ENCODE measurements at places on chromosomes 3 and 15.

DNA sequence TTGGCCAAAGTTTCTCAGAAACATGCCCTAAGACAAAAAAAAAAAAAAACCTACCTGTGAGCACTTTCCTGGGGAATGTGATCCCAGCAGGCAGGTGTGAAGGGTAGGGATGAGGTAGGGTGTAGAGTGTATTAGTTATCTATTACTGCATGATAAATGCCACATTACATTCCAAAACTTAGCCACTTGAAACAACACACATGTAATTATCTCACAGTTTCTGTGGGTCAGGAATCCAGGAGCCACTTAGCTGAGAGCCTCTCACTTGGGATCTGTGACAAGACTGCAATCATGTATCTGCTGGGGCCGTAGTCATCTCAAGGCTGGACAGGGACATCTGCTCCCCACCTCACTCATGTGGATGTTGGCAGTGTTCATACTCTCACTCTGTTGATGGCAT lies 18.9 kb upstream of the FBN1 start:
- no peak for DNase-seq

GRCh38 chr3:193742628-193743027 lies 149.6 kb downstream of the OPA1 start:
- no peak for DNase-seq

GRCh38 chr3:109874896-109875708 lies 537.8 kb upstream of the DPPA4 start:
- no peak for DNase-seq

DNA sequence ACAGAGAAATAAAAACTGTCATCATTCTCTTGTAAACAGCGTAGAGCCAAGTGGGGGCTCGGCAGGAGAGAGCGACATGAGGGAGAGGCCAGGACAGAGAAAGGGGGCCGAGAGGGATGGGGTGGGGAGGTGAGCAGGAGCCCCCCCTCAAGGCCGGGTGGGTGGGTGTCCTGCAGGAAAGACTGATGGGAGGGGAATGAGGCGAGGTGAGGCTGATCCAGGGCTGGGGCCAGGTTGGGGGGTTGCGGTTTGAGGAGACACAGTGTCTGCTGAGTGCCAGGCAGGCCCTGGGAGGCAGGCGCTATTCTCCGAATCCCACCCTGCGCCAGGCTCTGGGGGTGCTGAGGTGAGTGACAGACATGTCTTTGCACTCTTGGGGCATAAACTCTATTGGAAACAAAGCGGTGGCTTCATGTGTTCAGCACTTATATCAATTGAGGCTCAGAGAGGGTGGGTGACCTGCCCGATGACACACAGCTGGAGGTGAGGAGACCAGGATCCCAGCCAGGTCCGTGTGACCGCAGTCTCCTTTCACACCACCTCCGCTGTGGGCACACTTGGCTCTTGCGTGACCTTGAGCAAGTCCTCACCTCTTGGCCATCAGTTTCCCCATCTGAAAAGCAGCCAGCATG lies 19.6 kb upstream of the CSPG4 start:
- DNase-seq, result no peak

GRCh38 chr15:43771816-43772215 lies 5.0 kb downstream of the ELL3 start:
- DNase-seq, result no peak

DNA sequence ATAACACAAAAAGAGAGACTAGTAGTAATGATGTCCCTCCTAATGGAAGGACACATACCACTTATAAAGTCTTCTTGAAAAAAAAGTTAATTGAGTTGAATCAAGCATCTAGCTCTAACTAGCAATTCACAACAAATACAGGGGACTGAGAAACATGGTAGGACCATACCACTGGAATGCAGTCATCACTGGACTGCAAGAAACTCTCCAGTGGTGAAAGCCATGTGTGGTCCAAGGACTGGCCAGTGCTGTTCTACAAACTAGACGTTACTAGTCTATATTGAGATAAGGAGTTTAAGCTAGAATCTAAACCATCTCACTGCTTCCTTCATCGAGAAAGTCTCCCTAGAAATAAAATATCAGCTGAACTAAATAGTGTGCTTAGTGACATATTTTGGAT lies 16.7 kb downstream of the FBN1 start:
- no peak for DNase-seq

GRCh38 chr3:120244834-120245225 lies 40.2 kb downstream of the GPR156 start:
- no peak for DNase-seq

- DNase-seq, result no peak
Measured at GRCh38 chr3:75380276-75380771, 283.8 kb upstream of the FRG2C start.

DNA sequence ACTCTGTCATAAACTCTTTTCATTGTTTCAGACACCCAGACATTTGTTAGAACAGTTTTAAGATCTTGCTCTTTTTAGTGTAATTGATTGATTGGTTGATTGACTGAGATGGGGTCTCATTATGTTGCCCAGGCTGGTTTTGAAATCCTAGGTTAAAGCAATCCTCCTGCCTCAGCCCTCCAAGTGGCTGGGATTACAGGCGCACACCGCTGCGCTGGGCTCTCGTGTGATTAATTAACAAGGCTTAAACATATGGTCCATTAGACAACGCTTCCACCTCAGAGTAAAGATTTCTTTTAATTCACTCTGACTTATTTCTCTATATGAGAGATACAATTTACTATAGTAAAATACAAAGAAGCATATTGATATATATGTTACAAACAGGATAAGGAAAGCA lies 114.0 kb upstream of the C2CD4B start:
- no peak for DNase-seq

DNA sequence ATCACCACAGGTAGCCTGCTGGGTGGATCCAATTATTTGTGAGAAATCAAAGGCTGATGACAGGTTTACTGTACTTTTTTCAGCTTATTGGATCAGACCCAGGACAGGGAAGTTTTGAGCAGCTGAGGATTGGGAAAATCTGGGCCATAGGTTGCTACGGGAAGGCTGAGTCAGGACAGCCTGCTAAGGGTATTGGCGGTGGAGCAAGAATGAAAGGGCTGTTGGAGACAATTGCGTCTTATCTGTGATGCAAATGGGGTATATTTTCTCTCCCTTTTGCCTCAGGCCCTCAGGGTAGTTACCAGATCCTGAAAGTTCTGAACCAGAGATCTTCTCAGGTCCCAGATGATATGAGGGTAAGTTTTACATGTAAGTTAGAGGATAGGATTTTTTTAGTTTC lies 317.7 kb downstream of the EDEM1 start:
- DNase-seq, result no peak

GRCh38 chr3:126753191-126754160 lies 49.4 kb downstream of the CHCHD6 start:
- DNase-seq, result no peak

DNA sequence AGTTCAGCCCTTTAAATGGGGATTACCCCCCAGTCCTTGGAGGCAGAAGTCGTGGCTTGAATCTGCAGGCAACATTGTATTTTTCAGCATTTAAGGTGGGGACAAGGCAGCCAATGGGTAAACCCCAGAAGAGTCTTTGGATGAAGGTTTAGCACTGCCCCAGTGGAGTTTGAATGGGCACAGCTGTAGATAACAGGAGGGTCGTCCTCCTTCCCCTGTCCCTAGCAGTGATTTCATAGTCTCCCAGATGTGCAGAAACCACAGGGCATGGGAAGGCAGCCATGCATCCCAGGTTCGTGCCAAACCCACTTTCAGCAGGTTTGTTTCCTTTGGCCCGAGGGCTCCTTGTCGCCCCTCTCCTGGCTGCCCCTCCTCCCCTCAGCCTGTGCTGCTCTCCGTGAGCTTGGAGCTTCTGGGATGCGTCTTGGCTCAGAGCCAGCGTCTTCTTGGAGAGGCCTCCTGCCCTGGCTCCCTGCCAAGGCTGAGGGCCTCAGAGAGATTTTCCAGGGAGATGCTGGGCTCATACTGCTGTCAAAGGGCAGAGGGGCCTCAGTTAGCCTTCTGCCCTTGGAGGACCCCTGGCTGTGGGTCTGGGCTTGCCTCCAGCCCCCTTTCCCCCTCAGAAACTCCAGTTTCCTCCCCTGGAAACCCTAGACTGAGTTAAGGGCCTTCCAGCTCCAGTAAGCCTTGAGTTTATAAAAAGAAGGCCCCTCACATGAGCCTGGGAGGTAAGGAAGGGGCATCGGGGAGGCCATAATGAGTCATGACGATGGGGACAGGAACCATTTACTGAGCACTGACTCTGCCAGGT lies 48.9 kb upstream of the POLG start:
- no peak for DNase-seq

- DNase-seq, result no peak
Measured at GRCh38 chr3:18840535-18841137, 307.7 kb upstream of the KCNH8 start.

GRCh38 chr3:141405591-141405990 lies 37.3 kb downstream of the ZBTB38 start:
- no peak for DNase-seq

GRCh38 chr15:69608661-69609060 lies 156.0 kb downstream of the RPLP1 start:
- no peak for DNase-seq

DNA sequence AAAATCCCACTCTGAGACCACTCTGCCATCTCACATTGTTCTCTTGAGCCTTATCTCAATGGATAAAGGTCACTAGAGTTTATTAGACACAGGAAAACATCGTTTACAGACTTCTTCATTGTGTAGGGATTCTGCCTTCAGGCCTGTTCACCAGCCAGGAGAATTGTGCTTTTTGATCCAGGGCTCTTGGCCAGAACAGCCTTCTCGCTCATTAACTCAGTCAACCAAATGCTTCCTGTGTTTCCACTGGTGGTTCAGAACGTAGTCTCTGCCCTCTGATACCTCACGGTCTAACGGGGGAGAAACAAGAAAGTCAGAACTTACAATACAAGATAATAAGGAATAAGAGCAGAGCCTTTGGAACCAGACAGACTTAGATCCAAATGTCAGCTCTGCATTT lies 54.2 kb upstream of the TSEN2 start:
- no peak for DNase-seq

- no peak for DNase-seq
Measured at GRCh38 chr3:42175386-42176240, 84.5 kb downstream of the TRAK1 start.

DNA sequence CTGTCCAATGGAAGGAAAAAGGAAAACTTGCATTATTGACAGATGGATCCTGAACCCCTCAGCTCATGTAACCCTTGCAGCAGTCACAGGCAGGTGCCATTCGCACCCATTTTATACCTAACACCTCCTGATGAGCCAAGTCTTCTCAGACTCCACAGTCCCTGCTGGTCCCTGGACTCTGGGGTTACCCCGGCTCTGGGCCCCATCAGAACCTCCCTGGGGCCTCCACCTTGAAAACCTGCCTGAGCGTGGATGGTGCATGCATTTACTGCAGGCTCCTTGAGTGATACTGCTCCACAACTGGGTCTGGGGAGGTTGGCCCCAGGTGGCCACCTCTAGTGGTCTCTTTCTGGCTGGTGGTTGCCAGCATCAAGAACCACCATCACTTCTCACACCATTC lies 15.9 kb upstream of the DOCK3 start:
- DNase-seq, result no peak

DNA sequence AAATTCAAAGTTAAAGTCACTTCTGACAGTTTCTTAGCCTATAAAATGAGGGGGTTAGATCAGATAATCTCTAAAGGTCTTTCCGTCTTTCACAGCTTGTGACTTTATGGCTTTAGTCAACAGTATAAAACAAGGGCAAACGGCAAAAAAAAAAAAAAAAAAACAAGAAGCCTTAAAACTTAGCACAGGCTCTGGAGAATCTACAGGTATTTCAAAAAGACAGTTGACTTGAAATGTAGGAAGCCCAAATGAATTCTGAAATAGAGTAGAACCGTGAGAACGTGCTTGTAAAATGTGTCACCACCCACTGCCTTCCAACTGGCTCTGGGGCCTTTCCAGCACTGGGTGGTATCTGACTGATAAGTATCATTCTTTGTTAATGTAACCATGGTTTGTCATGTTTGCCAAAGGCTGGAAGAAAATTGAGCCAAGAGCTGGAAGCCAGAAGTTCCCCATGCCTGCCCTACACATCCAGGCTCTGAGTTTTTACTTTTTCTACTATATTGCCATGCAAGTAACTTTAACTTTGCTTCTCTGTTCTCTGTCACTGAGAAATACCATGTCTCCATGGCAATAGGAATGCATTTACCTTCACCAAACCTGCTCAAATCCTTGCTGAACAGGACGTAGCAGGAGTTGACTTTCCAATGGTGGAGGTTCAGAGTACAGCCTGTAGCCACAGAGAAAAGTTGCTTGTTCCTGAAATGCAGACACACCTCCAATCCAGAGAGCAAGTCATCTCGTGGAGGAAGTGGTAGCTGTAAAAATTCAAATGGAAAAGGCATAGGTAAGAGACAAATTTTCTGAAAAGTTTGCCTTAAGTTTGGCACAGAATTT lies 35.8 kb upstream of the THSD4 start:
- DNase-seq, result no peak

GRCh38 chr3:89212619-89213018 lies 105.2 kb downstream of the EPHA3 start:
- DNase-seq, result no peak

GRCh38 chr15:83318861-83319415 lies 34.5 kb upstream of the BNC1 start:
- DNase-seq, result no peak

- DNase-seq, result no peak
Measured at GRCh38 chr3:34008191-34008590, 209.8 kb downstream of the PDCD6IP start.

GRCh38 chr15:81030301-81030750 lies 29.6 kb downstream of the TLNRD1 start:
- DNase-seq, result peak; percentile 19

DNA sequence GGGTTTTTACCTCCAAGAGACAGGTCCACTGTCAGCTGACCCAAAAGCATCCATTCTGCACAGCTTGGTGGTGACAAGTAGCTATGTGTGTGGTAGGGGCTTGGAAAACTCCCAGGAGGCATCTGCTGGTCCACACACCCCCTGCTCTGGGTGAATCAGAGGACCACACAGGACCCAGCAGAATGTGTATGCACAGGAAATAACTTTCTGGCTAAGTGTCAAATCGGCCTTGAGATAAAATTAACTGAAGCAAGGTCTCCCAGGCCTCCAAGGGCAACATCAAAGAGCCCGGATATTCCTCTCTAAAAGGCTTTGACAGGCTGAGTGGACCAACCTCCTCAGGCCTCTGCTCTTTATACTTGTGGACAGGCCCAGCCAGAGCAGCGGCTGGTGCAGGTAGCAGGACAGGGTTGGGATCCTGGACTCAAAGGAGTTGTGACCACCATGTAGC lies 66.5 kb downstream of the CTNNB1 start:
- no peak for DNase-seq

- no peak for DNase-seq
Measured at GRCh38 chr3:185663929-185664328, 77.8 kb downstream of the SENP2 start.

- DNase-seq, result no peak
Measured at GRCh38 chr3:71146673-71147072, 436.9 kb downstream of the FOXP1 start.

- DNase-seq, result peak; percentile 87
Measured at GRCh38 chr3:63967675-63968611, 55.4 kb downstream of the PSMD6 start.

GRCh38 chr15:62753518-62754221 lies 288.9 kb upstream of the TPM1 start:
- no peak for DNase-seq

GRCh38 chr15:58734859-58735258 lies 14.6 kb downstream of the ADAM10 start:
- DNase-seq, result no peak

GRCh38 chr15:75031848-75032247 lies 8.5 kb downstream of the PPCDC start:
- peak; percentile 26 for DNase-seq

Measured in Kasumi-1 (cell line).